ENCODE measurements at places on chromosomes 6 and 20. TPM values are rescaled to one million over a fixed set of nuclear protein-coding genes. Genes with fewer than 3 reads are reported as not detected.
A peak's percentile ranks its signal among the peaks of the same experiment; 100 is the strongest.

Gene GPX5
- not detected for polyA plus RNA-seq

Gene HRH3
- 2.2 TPM for polyA plus RNA-seq

Gene FRMD1
- polyA plus RNA-seq: 1.3 TPM

Gene DLGAP4
- 63.8 TPM for polyA plus RNA-seq

Gene ZC3H12D
- 0.46 TPM for polyA plus RNA-seq

Gene CENPW
- polyA plus RNA-seq: 8.8 TPM

DNA sequence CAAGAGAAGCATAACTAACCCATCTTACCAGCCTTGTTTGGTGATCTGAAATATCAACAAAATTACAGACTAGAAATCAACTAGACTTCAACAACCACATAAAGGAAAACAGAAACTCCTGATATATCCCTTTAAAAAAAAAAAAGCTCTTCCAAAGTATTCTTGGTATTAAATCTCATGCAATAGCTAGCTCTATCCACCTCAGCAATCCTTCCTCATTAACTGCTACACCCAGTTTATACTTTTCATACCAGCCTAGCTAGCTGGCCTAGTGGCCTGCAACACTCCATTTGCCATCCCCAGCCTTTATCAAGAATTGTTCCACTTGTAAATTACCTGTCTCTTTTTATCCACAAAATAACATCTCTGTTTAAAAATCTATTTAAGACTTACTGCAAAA, 69.0 kb downstream of the BACH2 start:
- DNase-seq: no peak

- no peak for DNase-seq
These were observed 19.2 kb downstream of the ZBTB2 start for GRCh38 chr6:151372164-151372563.

- DNase-seq: no peak
These were observed 130.2 kb upstream of the SYNDIG1 start for GRCh38 chr20:24339210-24339641.

DNA sequence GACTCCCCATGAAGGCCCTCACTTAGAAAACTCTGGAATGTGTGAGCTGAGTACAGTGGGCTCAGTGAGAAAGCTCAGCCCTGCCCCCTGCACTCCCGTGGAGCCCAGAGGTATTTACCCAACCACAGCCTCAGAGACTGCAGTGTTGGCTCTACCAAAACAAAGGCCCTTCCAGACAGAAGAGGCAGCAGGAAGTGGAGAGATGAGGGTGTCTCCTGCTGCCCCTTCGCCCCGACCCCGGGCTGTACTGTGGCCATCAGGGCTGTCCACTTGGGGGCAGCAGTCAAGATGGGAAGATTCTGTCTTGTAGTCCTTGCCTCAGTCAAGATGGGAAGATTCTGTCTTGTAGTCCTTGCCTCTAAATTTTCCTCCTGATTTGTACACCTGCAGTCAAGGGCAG, 341.3 kb downstream of the TAF4 start:
- DNase-seq: no peak

GRCh38 chr6:62283796-62284411, 2.1 kb downstream of the KHDRBS2 start:
- DNase-seq: peak; percentile 40

- no peak for DNase-seq
These were observed 98.8 kb downstream of the SASH1 start for GRCh38 chr6:148441454-148441911.

DNA sequence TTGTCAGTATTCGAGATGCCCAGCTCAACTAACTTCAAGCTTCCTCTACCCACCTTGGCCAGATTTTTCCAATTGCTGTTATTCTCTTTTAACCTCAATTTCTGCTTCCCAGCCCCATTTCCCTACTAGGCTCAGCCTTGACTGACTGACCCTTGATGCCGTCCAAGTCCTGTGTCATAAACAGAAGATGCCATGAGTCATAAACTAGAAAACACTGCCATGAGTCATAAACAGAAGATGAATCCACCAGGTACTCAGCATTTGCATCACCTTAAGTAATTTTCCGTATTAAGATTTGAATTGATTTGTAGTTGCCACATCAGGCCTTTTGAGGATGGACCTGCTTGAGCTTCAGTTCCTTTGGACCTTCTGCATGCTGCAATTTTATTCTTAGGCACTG, 123.8 kb downstream of the FAM83B start:
- DNase-seq: no peak

GRCh38 chr6:151160929-151161757, 78.6 kb upstream of the AKAP12 start:
- peak; percentile 74 for DNase-seq

DNA sequence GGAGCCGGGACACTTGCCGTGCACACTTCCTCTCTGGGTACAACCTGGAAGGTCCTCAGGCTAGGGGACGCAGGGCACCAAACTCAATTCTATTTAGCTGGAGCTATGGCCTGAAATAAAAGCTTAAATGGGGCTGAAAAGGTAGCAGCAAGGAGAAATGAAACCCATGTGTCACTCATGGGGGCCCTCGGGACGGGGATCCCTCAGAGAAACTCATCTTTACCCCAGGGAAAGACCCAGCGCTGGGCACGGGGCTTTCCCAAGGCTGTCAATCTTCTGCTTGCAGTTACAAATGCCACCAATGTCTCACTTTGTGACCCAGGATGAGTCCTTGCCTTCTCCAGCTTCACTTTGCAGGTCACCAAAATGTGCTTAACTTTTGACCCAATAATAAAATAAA, 16.5 kb downstream of the SNAI1 start:
- no peak for DNase-seq

DNA sequence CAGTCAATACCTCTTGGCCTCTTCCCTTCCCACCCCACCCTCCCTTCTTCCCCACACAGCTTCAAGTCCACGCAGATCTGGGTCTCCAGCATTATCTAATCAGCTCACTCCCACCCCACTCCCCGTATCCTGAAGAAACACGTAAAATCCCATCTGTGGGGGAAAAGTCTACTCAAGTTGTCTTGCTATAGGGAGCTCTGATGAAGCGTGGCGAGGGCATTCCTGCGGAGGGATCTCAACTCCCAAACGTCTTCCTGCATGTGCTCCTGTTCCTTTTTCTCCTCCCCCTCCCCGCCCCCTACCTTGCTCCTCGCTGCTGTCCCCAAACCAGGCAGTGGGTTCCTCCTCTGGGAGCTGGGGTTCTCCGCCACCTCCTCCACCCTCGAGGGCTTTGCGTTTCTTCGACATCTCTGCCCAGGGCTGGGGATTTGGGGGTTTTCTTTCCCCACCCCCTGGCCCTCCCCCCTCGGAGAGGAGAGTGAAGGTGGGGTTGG, 181.8 kb downstream of the TBXT start:
- no peak for DNase-seq

DNA sequence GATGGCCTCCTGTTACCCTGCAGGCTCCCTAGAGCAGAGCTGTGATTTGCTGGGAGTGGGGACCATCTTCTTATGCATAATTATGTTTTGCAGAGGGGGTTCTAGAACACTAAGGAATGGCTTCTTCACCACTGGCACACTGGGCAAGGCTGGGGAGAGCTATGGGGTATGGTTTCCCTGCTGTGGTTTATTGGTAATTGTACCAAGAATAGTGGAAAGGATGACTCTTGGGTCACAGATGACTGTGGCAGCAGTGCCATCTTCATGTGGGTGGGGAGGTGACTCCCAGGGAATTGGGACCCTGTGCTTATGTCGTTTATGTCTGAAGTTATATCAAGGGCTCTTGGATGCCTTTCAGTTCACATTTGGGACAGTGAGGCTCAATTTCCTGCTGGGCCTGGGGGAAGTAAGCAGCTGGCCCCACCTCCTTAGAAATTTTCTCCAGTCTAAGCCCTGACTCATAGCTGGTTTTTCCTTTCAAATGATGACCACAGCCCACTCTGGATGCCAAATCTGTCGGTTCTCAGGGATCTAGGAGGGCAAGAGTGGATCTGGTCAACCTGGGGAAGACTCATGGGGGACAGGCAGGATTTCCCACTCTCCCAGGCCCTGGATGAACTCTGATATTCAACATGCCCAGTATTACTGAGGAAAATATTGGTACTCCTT, 230.8 kb downstream of the LRFN2 start:
- no peak for DNase-seq

DNA sequence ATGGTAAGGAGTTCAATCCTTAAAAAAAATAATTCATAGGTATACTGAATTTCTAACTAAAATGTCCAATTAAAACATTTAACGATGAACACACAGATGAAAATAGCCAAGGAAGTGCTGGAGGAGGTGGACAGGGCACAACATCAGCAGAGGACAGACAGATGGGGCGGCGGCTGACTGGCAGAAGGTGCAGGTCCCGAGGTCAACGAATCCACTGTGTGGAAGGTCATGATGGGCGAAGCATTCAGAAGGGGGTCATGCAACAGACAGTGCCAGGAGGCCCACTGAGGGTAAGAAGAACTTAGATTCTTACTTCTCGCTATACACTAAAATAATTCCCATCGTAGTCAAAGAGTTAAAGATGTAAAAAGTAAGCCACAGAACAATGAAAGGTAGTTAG, 34.2 kb upstream of the FRMD1 start:
- no peak for DNase-seq

DNA sequence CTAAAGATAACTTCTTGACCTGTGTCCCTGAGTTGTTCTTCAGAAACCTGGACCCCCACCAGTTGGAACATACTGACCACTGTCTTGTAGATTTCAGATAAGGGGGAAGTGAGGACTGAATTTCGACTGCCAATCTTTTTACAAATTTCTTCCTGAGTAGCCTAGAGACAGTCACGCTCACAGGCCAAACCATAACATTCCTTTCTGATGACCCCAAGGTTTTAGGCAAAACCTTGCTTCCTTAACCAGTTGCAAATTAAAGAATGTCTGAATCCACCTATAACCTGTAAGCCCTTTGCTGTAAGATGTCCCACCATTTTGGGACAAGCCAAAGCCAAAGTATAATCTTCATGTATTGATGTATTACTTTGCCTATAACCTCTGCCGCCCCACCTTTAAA, 306.9 kb downstream of the LRFN2 start:
- no peak for DNase-seq

DNA sequence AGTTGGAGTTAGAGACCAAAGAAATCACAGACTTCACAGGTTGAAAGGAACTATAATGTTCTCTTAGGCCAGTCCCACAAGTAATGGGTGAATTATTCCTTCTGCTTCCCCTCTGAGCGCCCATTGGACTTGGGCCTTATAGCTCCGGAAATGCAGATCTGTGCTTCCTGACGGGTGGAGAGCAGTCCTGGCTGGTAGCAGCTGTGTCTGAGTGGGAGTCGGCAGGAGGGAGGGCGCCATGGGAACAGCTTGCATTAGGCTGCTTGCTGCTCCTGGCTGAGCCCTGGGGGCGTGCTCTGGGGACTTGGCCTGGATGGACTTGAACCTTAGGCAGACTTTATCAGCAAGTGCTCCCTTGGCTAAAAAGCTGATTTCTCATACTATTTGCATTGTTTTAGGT, 18.4 kb upstream of the NUP153 start:
- DNase-seq: peak; percentile 33

DNA sequence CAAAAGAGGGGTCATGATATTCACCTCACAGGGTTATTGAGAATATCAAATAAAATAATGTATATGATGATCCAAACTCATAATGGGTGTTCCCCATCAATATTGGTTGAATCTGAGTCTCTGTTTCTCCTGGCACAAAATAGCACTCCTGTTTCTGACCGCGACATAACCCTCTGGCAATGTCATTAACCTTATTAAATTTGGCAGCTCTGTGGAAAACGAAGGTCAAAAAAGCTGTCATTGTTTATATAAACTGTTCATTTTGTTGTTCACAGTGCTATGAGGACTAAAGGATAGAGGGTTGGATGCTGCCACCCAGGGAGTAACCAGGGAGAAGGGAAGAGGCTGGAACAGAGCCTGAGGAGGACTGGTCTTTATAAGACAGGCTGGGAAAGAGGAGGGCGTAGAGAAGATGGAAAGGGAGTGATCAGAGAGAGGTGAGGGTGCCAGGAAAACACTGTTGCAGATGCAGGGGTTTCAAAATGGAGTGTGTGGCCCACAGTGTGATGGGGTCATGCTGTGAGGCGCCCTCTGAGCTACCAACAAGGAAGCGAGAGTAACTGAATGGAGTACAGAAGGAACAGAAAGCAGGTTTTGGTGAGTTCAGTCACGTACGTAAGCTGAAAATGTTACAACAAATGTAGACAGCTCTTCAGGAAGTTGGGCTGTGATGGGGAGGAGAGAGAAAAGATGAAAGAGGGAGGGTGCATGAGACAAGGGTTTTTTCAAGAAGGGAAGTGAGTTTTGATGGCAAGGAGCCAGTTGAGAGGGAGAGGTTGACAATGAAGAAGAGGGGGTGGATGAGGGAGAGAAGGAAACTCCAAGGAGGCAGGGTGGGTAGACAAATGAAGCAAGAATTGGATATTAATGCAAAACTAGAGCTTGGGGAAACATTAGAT, 251.6 kb upstream of the TAB2 start:
- no peak for DNase-seq

- no peak for DNase-seq
These were observed 53.0 kb upstream of the DTNBP1 start for GRCh38 chr6:15715851-15716250.

DNA sequence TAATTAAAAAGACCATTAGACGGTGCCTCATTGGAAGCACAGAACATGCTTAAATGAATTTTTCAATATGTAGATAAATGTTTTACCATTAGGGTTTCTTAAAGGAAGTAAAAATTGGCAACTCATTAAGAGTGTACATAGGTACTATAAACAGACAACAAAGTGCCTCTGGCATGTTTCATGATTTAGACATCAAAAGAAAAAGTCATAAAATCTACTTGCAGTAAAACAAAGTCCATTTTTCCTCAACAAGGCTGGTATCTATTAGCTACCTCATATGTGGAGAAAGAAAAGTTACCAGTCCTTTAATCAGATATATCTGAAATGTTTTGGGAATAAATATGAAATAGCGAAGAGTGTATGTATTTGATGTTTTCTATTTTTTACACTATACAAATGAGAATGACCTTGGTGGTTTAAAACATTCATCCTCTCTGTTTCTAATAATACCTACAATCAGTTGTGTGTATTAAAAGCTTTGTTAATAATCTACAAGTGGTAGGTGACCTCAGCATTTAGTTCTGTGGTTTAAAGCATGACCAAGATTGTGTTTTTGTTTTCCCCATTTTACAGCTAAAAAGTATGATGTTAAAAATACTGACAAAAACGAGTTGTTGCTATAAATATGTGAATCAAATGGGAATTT, 87.5 kb downstream of the HDGFL1 start:
- DNase-seq: no peak

GRCh38 chr6:33834401-33835392, 30.9 kb upstream of the MLN start:
- no peak for DNase-seq

DNA sequence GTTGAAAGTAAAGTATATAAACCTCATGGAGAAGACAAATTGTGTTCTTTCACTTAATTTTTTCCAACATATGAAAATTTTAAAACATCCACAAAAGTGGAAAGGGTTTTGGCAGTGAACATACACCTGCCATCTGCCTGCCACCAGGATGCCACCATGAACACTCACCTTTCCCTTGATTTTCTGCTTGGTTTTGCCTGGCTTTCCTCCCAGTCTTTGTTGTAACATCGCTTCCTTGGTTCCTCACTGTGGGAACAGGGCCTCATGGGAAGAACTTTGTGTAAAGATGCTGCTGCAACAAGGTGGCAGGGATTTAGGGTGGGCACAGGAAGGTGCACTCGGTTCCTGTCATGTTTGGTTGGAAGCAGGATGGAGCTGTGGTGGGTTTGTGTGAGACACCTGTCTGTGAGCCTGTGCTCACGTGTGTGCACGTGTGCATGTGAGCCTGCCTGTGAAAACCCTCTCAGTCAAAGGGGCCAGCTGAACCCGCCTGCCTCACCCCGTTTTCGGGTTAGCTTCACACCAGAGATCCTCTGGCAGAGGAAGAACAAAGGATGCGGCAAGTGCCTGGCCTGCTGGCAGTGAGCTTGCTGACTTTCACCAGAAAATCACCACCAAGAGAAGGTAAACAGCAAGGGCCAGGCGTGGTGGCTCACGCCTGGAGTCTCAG, 11.0 kb upstream of the RBM38 start:
- DNase-seq: no peak

GRCh38 chr20:50654904-50655303, 36.4 kb downstream of the RIPOR3 start:
- DNase-seq: no peak

Measured in hindlimb muscle (tissue), 1 donor.